ENCODE measurements at places on chromosomes 6 and 20. TPM values are rescaled to one million over a fixed set of nuclear protein-coding genes. Genes with fewer than 3 reads are reported as not detected.

Gene COL19A1
- 0.40 TPM for total RNA-seq

Gene C20orf144
- 0.30 TPM for total RNA-seq

Gene RIMS4
- not detected for total RNA-seq

Gene SLC13A3
- 0.19 TPM for total RNA-seq

GRCh38 chr6:163333038-163333437, 81.5 kb upstream of the QKI start:
- DNase-seq, result no peak

Measured in activated CD8-positive, alpha-beta memory T cell treated with anti-CD3 and anti-CD28 coated beads, Interleukin-2, amount 10 ng/mL, durations not matched to agents 7 days and 5 days (primary cell).